ENCODE measurements at places on chromosomes 2 and 18.
A peak's percentile ranks its signal among the peaks of the same experiment; 100 is the strongest.

DNA sequence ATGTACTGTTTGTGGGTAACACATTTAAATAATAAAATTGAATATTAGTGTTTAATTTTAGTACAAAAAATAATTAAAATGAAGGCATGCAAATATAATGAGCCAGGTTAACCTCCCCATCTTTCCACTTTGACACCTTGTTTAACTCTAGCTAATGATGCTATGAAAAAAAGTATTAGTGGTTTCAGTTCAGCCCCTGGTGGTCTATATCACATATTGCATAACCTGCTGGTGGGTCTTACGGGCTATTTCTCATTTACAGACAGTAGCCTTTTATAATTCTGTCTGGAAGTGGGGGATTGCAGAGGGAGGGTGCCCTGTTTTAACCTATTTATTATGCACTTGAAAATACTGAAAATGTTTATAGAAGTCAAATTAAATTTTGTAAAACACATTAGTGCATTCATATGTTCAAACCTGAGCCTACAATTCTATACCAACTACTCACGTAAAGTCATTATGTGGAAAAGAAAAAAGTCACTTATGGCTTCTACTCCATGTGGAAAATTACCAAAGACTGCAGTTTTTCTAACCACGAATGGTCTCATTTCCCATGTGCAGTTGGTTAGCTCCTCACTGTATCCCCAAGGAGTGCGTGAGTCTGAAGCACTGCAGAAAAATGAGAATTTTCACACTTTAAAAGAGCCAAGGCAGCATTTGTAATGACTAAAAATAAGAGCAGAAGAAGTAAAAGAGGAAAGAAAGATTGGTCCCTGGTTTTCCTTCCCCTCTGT is 381.0 kb downstream of the MTX2 start:
- no peak for DNase-seq

GRCh38 chr2:177338177-177338721 is 54.3 kb upstream of the AGPS start:
- no peak for DNase-seq

GRCh38 chr2:190417045-190417842 is 9.1 kb downstream of the MFSD6 start:
- no peak for DNase-seq

DNA sequence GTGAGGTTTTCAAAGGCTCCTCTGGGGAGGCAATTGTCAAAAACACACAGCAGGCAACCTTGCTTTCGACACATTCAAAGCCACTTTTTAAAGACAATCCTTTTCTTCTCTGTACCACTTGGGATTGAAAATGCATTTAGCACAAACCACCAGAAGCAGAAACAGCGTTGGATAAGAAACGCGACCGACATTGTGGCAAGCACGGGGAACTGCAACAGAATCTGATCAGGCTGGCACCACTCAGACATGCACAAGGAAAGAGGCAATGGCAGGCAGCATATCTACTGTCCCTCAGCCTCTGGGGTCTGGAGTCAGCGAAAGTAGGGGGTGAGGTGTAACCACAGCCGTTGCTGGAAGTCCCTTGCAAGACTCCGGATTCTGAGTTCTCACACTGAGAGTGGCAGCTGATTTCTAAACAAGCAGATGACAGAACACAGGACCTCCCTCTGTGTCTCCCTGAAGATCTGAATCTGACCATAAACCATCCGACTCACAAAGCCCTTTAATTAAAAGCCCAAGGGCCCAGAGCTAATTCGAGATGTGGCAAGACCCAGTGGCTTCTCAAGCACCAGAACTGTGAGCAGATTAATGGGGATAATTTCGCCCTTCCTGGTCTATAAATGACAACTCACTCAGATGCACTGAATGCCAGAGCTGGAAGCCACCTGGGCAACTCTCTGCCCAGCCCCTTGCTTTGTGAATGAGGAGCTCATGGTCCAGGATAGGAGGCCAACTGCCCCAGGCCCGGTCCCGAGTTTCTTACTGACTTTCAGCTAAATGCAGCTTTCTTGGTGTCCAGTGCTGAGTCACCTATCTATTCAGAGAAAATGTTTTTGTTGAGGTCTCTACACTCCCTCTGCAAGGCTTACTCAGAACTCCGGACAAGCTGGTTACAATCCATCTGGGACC is 29.6 kb downstream of the CYRIA start:
- no peak for DNase-seq

GRCh38 chr2:10097352-10098148 is 17.3 kb upstream of the CYS1 start:
- DNase-seq: peak; percentile 31

- peak; percentile 70 for DNase-seq
These were observed 420.2 kb upstream of the CHST9 start for GRCh38 chr18:27605107-27605834.

- DNase-seq: no peak
These were observed 169.6 kb downstream of the KCNS3 start for GRCh38 chr2:18047896-18048657.

DNA sequence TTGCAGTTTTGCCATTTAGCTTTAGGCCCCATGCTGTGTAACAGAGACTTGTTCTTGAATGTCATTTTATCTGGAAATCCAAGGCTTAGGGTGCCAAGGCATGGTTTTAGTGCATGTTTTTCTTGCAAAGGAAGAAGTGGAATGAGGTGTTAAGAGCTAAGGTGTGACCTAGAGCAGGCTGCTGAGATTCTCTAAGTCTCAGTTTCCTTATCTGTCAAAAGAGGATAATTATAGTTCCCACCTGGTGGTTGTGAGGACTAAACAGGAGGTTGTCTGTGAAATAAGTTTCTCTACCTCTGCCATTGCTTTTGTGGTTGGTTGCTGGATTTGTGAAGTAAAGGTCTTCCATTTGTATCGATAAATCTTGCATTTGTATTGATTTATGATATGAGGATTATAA is 82.0 kb downstream of the TANC1 start:
- DNase-seq: no peak

DNA sequence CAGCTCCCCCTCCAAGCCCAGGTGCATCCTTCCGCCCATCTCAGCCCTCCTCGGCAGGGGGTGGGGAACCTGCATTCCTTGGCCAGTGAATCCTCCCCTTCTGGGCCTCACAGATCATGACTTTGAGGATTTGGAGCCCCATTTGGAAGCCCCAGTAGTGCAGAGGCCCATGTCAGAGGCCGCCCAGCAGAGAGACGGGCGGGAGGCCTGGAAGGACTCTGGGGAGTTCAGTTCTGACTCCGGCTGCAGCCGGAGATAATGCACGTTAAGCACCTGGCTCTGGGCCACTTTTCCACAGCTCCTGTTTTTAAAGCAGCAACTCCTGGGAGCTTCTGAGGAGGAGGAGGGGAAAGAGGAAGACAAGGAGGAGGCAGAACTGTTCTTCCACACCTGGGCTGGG is 14.9 kb downstream of the ATOH8 start:
- DNase-seq: no peak

GRCh38 chr18:44258576-44258975 is 422.1 kb upstream of the SETBP1 start:
- DNase-seq: no peak

DNA sequence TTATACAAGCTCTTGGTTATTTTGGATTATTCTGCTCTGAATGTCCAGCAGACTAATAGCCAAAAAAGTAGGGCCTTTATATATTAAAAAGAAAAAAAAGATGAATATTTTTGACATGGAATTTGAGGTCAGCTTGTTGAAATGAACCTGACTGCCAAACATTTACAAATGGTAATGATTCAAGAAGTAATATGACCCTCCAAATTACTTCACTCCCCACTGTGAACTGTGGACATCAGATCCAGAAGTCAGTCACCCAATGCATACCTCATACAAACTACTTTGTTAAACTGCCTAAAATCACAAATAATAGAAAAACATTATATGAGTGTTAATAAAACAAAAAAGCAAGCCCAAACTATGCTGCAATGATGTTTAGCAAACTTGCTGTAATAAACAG is 10.0 kb downstream of the EPG5 start:
- no peak for DNase-seq

DNA sequence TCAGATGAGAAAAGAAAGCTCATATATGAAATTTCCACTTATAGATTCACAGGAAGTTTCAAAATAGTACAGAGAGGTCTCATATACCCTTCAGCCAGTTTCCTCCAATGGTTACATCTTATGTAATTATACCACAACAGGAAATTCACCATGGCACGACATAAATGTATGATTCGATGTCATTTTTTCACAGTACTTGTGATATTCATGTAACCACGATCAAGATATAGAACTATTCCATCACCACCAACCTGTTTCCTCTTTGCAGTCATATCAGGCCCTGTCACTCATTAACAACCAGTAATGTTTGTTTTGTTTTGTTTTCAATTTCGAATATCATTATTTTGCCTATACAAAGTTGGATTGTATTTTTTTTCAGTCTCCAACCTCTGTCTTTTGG is 314.3 kb upstream of the POU3F3 start:
- no peak for DNase-seq

GRCh38 chr2:129906861-129907235 is 72.6 kb upstream of the RAB6C start:
- DNase-seq: no peak

DNA sequence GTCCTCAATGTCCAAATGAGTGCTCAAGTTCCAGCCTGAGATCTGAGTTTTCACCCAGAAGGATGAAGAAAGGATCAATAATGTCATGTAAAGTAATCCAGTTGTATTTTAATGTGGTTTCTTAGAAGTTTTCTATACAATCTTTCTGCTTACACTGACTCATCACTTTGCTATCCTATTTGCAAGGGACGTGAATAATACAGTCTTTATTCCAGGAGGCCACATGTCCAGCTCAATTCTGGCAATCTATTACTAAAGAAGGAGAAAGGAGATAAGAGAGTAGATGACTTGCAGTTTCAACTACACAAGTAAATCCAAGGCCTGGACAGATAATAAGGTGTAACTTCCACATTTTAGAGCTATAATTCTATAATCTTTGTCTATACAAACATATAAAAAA is 601.1 kb upstream of the SETBP1 start:
- no peak for DNase-seq

- DNase-seq: no peak
These were observed 4.6 kb downstream of the SERPINB13 start for GRCh38 chr18:63591725-63592124.

GRCh38 chr2:102359527-102359926 is 3.9 kb downstream of the IL18R1 start:
- DNase-seq: no peak

GRCh38 chr2:217327953-217328621 is 468.2 kb upstream of the TNP1 start:
- DNase-seq: no peak

- peak; percentile 9 for DNase-seq
These were observed 12.6 kb downstream of the DTYMK start for GRCh38 chr2:241673797-241674725.

GRCh38 chr18:20971886-20972267 is 139.7 kb downstream of the ROCK1 start:
- no peak for DNase-seq

DNA sequence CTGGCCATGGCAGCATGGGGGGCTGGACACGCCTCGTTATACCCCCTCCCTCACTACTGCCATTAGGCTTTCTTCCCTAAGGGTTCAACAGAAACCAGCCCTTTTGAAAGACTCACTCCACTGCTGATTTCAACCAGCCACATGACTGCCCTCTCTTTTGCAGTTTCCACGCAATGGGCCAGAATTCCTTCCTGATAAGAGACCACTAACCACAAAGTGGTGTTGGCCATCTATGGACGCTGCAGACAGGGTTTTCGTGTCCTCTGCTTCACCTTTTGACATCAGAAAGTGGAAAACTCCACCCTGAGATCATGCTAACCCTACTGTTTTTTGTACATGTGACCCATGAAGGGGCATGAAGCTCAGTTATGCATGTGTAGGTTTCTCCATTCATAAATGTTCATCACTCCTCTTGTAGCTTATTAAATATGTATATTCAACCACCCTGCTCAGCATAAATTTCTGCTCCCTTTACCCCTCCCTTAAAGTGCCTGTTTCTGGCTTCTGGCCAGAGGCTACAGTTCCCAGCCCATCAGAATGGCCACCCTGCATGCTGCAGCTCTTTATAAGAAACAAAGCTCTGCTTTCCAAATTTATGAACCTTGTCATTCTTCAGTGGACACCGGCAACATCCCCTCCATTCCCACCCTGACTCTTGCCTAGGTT is 106.6 kb upstream of the MSH6 start:
- DNase-seq: no peak

- DNase-seq: no peak
These were observed 78.2 kb downstream of the ARHGAP28 start for GRCh38 chr18:6807515-6808257.

GRCh38 chr18:60391571-60392226 is 19.1 kb upstream of the MC4R start:
- DNase-seq: no peak

DNA sequence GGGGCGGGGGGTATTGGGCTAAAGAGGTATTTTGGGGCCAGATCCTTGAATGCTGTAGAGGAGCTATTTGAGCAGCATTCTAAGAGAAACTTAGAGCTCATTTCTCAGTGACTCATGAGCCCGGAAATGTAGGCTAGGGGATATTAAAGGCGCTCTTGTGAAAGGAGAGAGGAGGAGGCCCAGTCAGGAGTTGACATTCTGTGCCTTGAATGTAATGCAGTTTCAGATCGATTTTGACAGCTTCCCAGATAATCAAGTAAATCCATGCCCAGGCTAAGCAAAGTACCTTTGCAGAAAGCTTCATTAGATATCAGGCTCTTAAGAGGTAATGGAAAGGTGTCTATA is 1.5 kb downstream of the CAB39 start:
- DNase-seq: peak; percentile 7

- no peak for DNase-seq
These were observed 237.0 kb downstream of the HDAC4 start for GRCh38 chr2:239163688-239164334.

DNA sequence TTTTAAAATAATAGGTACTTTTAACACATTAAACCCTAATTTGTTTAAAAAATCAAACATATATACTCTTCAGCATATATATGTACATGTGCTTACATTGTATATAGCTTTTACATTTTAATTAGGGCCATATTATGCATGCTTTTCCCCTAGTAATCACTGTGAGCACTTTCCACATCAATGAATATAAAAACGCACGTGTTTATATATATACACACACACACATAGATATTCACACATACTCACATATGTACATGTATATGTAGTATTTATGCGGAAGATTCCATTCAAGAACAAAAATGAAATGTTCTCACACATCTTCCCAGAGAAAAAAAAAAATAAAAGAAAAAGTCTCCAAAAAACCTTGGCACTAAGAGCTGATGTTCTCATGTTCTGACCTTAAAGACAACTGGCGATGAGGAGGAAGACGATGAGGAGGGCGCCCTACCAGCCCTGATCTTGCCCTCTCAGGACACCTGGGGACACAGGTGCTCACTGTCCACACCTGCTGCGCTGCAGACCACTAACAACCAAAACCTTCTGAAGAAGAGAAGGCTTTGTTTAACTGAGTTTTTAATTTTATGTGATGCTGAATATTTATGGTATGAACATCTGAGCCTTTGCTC is 184.7 kb downstream of the HDAC4 start:
- DNase-seq: no peak

- DNase-seq: no peak
These were observed 918.7 kb upstream of the PIK3C3 start for GRCh38 chr18:41036346-41036745.

DNA sequence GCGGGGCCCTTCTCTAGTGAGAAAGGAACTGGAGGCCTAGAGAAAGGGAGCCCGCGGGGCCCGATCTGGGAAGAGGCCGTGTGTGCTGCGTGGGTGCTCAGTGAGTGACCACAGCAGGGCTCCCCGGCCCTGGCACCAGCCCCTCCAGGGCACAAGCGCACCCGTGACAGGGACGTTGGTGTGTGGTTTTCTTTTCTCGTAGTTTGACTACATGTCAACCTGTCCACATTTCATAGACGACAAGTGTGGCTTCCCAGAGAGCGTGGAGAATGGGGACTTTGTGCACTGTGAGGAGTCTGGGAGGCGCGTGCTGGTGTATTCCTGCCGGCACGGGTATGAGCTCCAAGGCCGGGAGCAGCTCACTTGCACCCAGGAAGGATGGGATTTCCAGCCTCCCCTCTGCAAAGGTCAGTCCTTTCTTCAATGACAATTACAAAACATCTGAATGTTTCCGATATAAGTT is 83.1 kb downstream of the TPO start:
- DNase-seq: no peak

Measured in globus pallidus (tissue), 1 donor.